Activated CD4-positive, alpha-beta T cell treated with anti-CD3 and anti-CD28 coated beads, Interleukin-2, amount 50 U/mL, for 1 hour (primary cell): ENCODE measurements at places on chromosomes 4 and X.

GRCh38 chrX:68832101-68832416 is 3.2 kb downstream of the EFNB1 start:
- peak; percentile 3 for DNase-seq

- DNase-seq: no peak
These were observed 15.4 kb downstream of the NIPAL1 start for GRCh38 chr4:48031802-48032525.

DNA sequence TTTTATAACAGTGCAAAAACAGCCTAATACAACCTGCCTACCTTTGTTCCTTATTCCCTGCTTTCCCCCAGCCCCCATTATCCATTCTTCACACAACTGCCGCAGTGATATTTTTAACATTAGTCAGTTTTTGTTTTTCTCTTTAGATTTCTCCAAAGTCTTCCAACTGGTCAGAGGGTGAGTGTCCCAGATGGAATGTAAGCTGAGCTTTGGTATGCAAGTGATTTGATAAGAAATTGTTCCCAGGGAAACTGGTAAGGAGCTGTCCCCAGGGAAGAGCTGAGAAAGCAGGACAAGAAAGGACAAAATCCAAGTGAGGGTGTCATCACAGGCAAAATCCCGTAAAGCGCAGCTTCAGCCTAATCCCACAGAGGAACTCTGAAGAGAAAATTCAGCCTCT is 475.5 kb upstream of the ADGRL3 start:
- DNase-seq: no peak

DNA sequence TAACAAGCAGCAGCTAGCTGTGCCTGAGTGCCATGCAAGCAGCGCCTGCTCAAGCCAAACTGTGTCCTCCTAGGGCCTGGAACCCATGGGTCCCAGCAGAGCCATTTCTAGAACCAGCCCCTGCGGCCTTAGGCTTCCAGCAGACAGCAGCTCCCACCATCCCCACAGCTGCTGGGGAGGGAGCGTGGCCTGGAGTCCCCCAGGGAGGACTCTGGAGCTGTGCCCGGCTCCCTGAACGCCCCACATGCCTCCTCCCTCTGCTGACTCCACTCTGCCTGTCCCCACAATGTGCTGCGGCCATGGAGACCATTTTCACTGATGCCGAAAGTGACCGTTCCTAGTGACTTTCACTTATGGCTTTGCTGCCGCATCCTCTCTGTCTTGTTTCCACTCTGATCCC is 45.9 kb downstream of the GAK start:
- no peak for DNase-seq
